ENCODE measurements at places on chromosomes 7 and 10.

DNA sequence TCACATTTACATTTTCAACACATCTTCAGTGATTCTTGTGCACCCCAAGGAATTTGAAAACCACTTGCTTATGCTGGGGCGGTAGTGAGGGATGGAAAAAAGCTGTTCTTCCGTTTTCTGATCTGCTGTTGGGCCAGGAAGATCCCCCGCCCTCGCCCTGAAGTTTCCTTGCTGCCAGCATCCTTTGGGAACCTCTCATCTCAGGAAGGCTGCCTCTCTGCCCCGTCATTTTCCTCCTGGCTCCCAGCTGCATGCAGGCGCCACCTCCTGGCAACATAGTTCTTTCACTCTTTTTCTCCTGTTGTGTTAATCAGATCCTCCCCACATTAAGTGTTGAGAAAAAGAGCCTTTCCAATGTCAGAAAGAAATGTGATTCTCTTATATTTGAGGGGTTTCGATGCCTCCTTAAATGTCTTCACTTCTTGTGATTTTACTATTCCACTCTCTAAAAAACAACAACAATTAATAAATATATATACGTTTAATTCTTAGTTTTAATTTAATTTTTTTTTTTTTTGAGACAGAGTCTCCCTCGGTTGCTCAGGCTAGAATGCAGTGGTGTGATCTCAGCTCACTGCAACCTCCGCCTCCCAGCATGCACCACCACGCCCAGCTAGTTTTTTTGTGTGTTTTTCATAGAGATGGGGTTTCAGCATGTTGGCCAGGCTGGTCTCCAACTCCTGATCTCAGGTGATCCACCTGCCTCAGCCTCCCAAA, 122.9 kb downstream of the RALA start:
- no peak for DNase-seq

DNA sequence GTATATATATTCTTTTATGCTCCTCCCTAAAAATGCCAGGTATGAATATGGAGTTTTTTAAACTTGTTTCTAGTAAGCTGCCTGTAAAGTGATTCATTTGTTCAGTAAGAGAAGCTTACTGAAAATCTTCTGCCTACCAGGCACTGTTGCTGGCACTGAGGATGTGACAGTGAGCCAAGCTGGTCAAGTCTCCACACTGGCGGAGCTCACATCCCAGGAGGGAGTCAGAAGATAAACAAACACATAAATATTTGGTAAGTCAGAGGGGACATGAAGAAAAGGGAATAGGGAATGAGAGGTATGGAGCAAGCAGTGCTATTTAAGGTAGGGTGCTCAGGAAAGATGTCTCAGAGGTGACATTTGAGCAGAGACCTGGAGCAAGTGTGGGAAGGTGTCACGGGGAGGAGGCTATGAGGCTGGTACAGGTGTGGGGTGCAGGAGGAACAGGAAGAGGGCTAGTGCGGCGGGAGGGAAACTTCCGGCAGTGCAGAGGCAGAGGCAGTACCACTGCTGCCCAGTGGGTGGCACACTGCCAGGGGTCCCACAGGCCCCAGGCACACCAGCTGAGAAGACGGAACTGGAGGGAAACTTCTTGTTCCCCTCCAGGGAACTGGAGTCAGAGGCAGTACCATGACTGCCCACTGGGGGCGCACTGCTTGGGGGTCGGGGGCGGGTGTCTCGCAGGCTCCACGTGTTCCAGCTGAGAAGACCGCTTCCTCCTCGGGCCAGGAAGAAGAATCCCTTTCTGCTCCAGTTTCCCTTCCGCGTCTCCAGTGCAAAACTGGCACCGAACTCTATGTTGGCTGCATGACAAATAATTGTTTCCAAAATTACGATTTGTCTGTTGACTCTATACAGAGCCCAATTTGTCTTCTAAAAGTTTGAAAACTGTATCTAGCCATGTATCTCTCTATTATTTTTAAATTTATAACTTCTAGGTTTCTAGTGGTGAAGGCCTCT, 161.0 kb downstream of the TEX36 start:
- DNase-seq: no peak

DNA sequence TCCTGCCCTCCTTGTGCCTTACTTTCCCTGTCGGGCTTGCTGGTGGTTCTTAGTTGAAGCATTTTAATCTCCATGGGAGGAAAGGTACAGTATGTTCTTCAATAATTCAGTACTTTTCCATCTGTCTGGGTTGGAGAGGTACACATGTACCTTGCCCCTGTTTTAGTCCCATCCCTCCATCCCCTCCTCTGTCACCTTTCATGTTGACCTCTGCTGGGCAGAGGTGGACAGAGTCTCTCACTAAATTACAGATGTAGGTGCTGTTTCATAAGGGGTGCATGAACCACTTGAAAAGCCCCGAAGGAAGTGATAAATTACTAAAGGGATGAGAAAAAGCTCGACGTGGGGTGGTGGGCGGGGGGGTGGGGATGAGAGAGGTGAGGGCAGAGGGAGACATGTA, 5.4 kb downstream of the AGFG2 start:
- no peak for DNase-seq

GRCh38 chr7:47594406-47594805, 12.5 kb upstream of the TNS3 start:
- no peak for DNase-seq

DNA sequence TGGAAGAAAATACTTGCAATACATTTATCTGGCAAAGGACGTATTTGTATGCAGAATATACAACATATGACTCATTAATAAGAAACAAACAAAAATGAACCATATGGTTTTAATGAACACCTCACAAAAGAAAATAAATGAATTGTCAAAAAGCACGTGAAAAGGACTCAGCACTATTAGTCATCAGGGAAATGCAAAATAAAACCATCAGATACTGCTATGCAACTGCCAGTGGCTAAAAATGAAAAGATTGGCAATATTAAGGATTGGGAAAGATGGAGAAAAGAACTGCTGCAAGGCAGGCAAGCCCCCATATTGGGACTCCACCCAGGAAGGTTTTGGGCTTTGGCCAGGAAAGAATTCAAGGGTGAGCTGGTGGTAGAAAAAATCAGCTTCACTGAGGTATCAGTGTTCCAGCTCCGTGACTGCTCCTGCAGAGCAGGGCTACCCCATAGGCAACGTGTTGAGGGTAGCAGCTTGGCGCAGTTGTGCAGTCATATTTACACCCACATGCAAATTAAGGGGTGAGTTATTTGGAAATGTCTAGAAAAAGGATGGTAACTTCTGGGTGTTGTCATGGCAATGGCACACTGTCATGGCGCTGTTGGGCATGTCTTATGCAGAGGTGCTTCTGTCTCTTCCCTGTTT, 72.7 kb downstream of the CUBN start:
- no peak for DNase-seq

- DNase-seq: no peak
Observed at GRCh38 chr7:28165961-28166955, 14.3 kb downstream of the JAZF1 start.

Data from stimulated activated CD4-positive, alpha-beta T cell treated with anti-CD3 and anti-CD28 coated beads, TNF-alpha, amount 100 ng/mL, for 1 hour (primary cell).